ENCODE measurements at places on chromosomes 2 and 18. TPM values are rescaled to one million over a fixed set of nuclear protein-coding genes. Genes with fewer than 3 reads are reported as not detected.

TRIP12 gene
- total RNA-seq = 216 TPM

AKAIN1 gene
- total RNA-seq = not detected

IL1F10 gene
- total RNA-seq = not detected

CYP27A1 gene
- 23.7 TPM for total RNA-seq

DYNAP gene
- not detected for total RNA-seq

UGT1A10 gene
- total RNA-seq = not detected

NIFK gene
- 18.8 TPM for total RNA-seq

CCDC74B gene
- 0.94 TPM for total RNA-seq

DSG1 gene
- not detected for total RNA-seq

TUBA4A gene
- 9.0 TPM for total RNA-seq

SGPP2 gene
- not detected for total RNA-seq

GBX2 gene
- 1.6 TPM for total RNA-seq

INPP4A gene
- 16.7 TPM for total RNA-seq

PID1 gene
- total RNA-seq = 0.76 TPM

CYTIP gene
- total RNA-seq = not detected

POMC gene
- total RNA-seq = 0.76 TPM

IGFBP5 gene
- total RNA-seq = 0.82 TPM

SS18 gene
- total RNA-seq = 112 TPM

IMPA2 gene
- total RNA-seq = 7.5 TPM

RGPD3 gene
- under 0.01 TPM for total RNA-seq

COL6A3 gene
- total RNA-seq = 29.8 TPM

PAX8 gene
- total RNA-seq = 0.16 TPM

AGXT gene
- total RNA-seq = not detected

SEMA4F gene
- total RNA-seq = 7.0 TPM

KCNG3 gene
- total RNA-seq = not detected

PKP4 gene
- 72.0 TPM for total RNA-seq

CD207 gene
- total RNA-seq = 0.16 TPM

SULT1C4 gene
- 82.8 TPM for total RNA-seq

OR6B2 gene
- total RNA-seq = not detected

ZNF236 gene
- total RNA-seq = 9.5 TPM

Data from bladder microvascular endothelial cell (primary cell).